Progenitor cell of endocrine pancreas (in vitro differentiated cells): ENCODE measurements at places on chromosomes 16 and 17. TPM values are rescaled to one million over a fixed set of nuclear protein-coding genes. Genes with fewer than 3 reads are reported as not detected.
A peak's percentile ranks its signal among the peaks of the same experiment; 100 is the strongest.

- H3K27me3 ChIP-seq, result no peaks in the 10 kb centered on the region
- peaks cover 2% of the 10 kb centered on the region for H3K4me1 ChIP-seq
- H3K27ac ChIP-seq, result peak overlapping the region; percentile 51
- peaks cover 14% of the 10 kb centered on the region for H3K36me3 ChIP-seq
These were observed 6.1 kb downstream of the HIRIP3 start for GRCh38 chr16:29989111-29989858.

NOTUM gene
- total RNA-seq, result 0.60 and 1.3 TPM in 2 replicates

CD300LB gene
- total RNA-seq, result not detected in 2 replicates

C16orf96 gene
- 1.2 and 1.7 TPM in 2 replicates for total RNA-seq

DNA sequence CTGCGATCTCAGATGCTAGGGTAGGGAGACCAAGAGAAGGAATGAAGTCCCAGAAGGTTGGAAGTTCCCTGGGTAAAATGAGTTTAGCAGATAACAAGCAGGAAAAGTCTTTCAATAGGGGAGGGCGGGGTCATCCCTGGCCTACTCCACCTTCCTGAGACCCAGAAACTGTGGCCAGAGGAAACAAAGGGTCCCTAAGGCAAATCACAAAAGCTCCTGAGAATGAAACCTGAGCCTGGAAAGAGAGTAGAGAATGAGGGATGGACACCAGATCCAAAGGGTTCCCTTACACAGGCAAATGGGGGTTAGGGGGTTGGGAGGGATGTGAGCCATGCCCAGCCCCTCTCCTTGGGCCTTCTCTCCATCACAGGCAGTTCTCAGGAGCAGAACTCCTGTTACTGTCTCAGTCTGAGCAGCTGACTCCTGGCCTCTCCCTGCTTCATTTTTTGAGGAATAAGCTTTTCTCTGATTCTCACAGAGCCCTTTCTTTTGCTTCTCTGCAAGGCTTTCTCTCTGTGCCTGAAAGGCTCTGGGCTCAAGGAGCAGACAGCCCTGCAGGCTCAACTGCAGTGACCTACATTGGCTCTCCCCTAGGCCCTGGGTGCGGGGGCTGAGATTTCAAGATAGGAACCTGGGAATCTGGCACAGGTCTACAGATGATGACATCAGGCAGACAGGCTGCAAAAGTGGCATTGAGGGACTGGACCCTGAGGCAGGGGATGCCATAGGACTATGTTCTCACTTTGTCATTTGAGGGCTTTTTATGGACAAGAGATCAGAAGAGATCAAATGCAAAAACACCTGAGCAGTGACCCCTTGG is 9.8 kb upstream of the NR1D1 start:
- H3K4me3 ChIP-seq, result no peak overlapping the region
- DNase-seq, result no peak
- peak overlapping the region; percentile 87 for H3K27ac ChIP-seq
- no peaks in the 10 kb centered on the region for H3K36me3 ChIP-seq
- peaks cover 17% of the 10 kb centered on the region for H3K27me3 ChIP-seq
